ENCODE measurements at places on chromosomes 1 and 21.

DNA sequence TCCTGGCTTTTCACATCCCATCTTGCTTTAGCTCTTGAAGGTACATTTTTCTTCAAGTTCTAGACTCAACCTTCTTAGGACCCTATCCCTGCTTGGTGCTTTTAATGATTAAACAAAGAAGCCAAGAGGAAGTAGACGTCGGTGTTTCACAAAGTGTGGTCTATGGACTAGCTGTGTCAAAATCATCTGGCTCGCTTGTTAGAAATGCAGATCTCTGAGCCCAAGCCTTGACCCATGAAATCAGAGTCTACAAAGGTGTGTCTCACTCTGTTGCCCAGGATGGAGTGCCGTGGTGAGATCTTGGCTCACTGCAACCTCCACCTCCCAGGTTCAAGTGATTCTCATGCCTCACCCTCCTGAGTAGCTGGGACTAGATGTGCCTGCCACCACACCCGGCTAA lies 295.5 kb upstream of the KAZN start:
- DNase-seq = no peak

- DNase-seq = no peak
Measured at GRCh38 chr1:110890474-110891196, 17.7 kb downstream of the CD53 start.

DNA sequence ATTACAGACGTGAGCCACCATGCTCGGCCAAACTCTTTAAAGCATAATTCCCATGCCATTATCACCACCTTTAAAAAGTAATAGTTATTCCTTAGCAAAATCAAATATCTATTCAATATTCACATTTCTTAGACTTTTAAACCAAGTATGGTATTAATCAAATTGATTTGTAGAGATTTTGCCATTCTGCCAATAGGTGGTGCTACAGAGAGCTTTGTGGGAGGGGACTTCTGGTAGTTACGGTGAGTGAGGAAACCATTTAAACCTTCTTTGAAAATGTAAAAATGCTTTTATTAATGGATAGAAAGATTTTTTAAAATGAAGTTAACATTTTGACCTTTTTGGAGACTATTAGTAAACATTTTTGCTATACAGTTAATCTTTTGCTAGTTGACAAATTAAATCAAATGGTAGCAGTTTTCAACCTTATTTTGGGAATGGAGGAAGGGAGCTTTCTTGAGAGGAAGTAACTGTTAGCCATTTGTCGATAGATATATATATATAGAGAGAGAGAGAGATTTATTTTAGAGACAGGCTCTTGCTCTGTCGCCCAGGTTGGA lies 19.3 kb downstream of the IARS2 start:
- DNase-seq = no peak

GRCh38 chr1:167056529-167057231 lies 33.5 kb downstream of the GPA33 start:
- no peak for DNase-seq

DNA sequence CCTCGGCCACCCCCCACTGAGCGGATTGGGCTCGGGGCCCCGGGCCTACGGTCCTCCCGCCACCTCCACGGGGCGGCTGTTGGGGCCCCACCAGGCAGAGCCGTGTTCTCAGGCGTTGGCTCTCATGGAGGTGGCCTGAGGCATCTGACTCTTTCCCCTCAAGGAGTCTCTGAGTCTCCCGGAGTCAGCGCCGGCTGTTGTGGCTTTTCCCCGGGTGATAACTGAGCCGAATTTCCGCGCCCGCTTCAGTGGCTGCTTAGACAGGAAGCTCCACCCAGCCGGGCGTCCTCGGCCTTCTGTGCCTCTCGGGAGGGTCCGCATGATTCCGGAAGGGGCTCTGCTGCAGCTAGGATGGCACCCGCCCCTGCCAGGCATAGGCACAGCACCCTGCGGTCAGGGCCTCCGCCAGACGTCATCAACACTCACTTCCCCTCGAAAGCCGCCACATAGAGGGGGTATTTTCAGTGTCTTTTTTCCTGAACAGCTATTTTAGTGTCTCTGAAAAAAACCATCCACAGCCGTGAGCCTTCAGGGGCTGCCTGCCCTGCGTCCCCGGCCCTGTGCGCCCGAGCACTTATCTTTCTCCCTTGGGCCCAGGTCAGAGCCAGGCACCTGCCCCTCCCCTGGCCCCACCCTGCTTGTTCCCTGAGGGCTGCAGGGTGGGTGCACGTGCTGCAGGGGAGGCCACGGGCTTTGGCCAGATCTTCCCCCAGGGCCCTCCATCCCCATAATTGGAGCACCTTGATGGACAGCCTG lies 72.9 kb downstream of the SKI start:
- DNase-seq = no peak

DNA sequence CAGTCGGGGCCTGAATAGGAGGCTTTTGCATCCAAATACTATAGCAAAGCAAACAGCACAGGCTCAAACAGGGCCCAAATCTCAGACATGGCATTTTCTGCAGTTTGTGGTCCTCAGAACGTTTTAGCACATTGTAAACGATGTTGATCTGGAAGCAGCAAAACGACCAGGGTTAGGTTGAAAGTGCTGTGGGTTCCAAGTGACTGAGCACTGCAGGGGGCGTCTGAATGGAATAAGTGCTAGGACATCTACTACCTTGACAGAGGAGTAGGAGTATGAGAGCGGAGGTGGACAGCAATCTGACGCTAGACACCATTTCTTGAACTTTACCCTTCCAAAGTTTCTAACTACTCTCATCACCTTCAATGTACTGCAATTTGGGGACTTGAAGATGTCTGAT lies 214.9 kb downstream of the BARHL2 start:
- no peak for DNase-seq
